Uterus (tissue), 4 donors: ENCODE measurements at places on chromosomes 5 and 9. TPM values are rescaled to one million over a fixed set of nuclear protein-coding genes. Genes with fewer than 3 reads are reported as not detected.

- peak; percentile 65 for DNase-seq
Observed at GRCh38 chr5:98771382-98772109, 1.9 kb upstream of the RGMB start.

GRCh38 chr5:43215073-43215631 is 23.1 kb downstream of the NIM1K start:
- DNase-seq = no peak

DNA sequence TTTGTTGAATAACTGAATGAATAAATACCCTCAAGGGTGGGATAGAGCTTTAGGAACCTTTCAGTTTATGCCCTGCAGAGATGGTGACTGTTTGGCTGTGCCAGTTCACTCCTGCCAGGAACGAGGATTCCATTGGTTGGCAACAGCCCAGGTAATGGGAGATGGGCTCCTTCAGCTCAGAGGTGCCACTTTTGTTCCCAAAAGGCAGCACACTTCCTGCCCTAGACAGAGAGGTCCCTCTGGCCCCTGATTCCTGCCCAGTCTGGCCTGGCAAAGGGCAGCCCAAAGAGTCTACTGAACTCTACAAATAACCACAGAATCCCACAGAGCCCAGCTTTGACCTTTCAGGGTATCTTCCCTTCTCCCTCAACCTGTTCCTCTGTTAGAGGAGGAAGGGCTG is 1.6 kb downstream of the C9orf152 start:
- no peak for DNase-seq

GRCh38 chr5:125396462-125396861 is 650.0 kb upstream of the ZNF608 start:
- no peak for DNase-seq

GRCh38 chr5:163508753-163509152 is 3.3 kb downstream of the MAT2B start:
- DNase-seq = no peak

DNA sequence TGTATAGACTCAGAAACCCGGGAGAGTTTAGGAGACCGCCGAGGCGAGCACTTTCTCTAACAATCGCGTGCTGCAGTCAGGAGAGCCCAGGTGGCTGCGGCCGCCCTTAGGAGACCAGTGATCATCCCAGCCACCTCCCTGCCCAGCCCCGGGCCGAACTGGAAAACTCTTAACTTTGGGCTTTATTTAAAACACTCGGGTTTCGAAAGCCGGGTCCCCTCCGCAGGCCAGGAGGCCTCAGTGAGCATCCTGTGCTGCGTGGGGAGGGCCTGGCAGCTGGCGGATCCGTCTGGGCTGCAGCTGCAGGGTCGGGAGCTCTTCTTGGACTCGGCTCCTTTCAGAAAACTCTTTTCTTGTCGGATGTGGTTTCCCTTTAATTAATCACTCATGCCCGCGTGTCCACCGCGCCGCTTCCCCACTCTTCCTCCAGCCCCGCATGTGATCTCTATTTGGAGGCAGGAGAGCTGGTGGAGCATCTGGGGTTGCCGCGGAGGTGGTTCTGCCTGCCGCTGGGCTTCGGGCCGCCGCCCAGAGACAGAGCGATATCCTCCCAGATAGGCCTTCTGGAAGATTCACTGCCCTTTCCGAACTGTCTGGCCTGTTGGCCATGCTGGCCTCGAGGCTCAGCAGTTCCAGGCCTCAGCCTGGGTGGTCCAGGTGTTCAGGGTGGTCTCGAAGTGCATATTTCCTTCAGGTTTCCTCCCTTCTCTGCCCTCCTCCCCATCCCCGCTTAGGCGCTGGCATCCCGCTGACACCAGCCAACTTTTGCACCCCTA is 59.5 kb downstream of the TMEM174 start:
- no peak for DNase-seq

DNA sequence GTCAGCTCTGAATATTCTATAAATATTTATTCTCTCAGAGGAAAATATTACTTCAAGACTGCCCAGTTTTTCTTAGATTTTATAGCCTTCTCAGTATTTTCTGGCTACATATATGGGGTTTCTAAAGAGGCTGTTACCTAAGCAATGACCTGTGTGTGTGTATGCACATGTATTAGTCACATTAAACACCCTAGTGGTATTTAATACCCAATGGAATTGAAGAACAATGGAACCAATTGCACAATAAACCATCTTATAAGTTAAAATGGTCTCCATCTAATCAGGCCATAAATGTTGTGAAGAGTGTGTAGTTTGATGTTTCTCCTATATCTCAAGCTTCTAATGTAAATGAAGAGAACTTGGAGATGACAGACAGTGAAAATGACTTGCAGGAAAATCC is 450.0 kb downstream of the SPATA31D1 start:
- no peak for DNase-seq

- no peak for DNase-seq
Observed at GRCh38 chr5:102651466-102651865, 103.6 kb upstream of the PAM start.

PCDHGC4 gene
- 7.6 TPM for total RNA-seq

TAF11L5 gene
- not detected for total RNA-seq
